Lower leg skin (tissue), 4 donors: ENCODE measurements at places on chromosomes 6 and 20. TPM values are rescaled to one million over a fixed set of nuclear protein-coding genes. Genes with fewer than 3 reads are reported as not detected.

DNA sequence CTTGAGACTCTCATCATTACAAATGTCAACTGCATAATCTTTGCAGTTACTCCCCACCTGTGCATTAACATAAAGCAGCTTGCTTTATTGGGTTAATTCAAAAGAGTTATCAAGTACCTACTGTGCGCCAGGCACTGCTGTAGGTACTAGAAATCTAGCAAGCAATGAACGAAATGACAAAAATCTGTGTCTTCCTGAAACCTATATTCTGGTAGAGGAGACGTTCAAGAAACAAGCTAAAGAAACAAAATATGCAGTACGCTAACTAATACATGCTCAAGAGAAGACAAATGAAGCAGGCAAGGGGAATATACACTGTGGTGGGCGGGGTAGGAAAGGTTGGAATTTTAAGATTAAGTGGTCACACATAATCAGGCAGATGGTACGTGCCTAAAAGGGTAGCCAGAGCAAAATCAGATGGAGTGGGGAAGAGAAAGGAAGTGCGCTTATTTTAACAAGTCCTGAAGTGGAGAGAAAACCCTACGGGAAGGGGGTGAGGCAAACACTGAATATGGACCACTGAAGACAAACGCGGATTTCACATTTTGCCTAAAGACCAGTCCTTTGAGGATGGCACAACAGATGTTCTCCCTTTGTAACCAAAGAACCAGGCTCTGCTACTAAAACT is 1.2 kb downstream of the ELOVL2 start:
- DNase-seq: no peak

GRCh38 chr6:10205892-10206291 is 209.0 kb downstream of the TFAP2A start:
- no peak for DNase-seq

DNA sequence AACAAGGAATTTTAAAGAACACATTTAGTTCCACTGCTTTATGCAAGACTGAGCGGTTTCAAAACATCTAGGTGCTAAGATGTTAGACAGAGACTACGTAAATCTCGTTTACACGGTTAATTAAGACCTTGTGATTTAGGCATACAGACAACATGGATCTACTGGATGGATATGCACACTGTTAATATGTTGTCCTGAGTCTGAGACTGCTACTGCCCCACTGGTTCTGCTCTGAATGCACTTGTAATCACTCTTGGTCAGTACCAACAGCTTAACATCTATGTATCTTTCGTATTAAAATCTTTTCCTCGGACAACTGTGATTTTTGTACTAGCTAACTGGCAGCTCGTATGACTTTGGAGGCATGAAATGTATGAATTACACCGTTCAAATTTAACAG is 3.1 kb downstream of the MAN1A1 start:
- DNase-seq: no peak

TTK gene
- total RNA-seq: 4.5 TPM
